ENCODE measurements at places on chromosomes 5 and 9.

DNA sequence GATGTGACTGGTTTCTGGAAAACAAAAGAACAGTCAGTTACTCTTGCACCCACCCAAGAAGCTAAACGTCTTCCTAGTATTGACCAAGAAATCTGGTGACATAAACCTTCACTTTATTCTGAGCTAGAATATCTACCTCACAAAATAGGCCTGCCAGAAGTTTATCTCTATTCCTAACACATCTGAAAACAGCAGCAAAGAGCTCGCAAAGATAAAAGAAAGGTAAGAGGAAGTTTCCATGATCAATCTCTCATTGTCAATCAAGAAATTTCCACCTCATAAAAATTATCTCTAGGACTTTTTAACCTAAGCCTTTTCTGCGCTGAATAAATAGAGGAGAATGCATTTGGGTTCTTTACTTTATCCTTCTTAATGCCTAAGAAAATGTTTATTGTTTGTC lies 17.3 kb upstream of the ZNF474 start:
- DNase-seq, result no peak

DNA sequence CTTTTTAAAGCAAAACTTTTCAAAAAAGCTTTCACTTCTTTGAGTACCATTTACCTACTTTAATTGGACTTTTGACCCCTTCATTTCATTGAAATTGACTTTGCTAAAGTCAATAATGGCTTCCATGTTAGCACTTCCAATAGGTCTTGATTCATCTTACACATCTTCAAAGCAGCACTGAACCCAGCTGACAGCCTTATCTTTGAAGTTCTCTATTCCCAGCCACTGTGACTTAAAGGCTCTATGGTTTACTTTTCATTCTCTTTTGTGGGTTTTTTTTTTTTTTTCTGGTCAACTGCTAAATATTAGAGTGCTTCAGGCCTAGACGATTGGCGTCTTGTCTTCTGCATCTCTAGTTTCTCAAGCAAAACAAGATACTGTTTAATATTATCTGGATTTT lies 385.0 kb downstream of the CTNND2 start:
- no peak for DNase-seq

- DNase-seq, result no peak
These were observed 497.4 kb upstream of the CCNG1 start for GRCh38 chr5:162939991-162940390.

DNA sequence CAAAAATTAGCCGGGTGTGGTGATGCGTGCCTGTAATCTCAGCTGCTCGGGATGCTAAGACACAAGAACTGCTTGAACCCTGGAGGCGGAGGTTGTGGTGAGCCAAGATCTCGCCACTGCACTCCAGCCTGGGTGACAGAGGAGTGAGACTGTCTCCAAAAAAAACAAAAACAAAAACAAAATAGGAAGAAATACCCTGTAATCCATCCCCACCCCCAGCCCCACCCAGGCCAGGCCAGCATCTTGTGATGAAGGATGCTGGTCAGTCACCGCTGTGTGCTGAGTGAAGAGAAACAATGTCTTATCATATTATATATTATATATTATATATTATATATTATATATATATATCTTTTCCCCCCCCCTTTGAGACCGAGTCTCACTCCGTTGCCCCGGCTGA lies 15.4 kb upstream of the CCIN start:
- DNase-seq, result no peak

GRCh38 chr5:175657593-175658271 lies at the start of gene HRH2:
Gene HRH2 (plus strand): TSS chr5:175658071. CDS start chr5:175683234, 25,163 bp downstream.
- DNase-seq, result no peak

- DNase-seq, result no peak
These were observed 987 bp downstream of the FBXW5 start for GRCh38 chr9:136943291-136944211.

Data from IMR-90 (cell line).